ENCODE measurements at places on chromosomes 13 and 19. TPM values are rescaled to one million over a fixed set of nuclear protein-coding genes. Genes with fewer than 3 reads are reported as not detected.

DNA sequence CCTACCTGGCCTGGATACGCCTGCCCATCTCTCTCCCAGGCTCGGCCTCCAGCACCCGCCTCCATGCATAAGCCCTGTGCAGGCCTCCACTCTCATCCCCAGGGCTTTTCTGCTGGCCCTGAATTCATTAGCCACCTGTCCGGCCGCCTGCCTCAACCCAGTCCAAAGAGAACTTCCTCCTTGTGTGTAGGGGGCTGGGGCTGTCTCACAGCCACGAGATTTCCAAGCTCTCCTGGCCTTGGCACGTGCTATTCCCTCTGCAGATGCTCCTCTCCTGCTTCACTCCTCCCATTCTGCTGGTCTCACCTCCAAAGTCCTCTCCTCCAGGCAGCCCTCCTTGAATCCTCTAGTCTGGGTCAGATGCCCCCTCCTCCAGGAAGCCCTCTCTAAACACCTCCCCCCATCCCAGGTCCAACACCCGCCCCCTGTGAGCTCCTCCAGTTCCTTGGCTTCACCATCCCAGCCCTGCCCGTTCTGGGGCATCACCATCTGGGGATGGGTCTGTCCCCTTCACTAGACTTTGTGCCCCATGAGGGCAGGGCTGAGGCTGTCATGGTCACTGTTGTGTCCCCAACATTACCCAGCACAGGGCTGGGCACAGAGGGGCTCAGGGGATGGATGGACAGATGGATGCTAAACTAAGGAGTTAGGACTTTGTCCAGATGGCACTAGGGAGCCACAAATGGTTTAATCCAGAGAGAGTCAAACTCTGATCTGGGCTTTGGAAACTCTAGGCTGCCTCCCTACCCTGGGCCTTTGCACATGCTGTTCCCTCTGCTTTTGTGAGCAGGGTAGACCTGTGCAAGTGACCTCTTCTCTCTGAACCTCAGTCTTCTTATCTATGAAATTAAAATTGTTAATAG, 14.8 kb downstream of the MEIS3 start:
- no peaks in the 10 kb centered on the region for H3K4me1 ChIP-seq
- DNase-seq: no peak

KEAP1 gene
- total RNA-seq: 48.5 TPM

FSD1 gene
- total RNA-seq: not detected

GRCh38 chr19:14405758-14406644, 13.1 kb downstream of the DDX39A start:
- H3K4me3 ChIP-seq: no peak overlapping the region
- peaks cover 15% of the 10 kb centered on the region for H3K4me1 ChIP-seq
- H3K36me3 ChIP-seq: peaks cover 70% of the 10 kb centered on the region
- no peaks in the 10 kb centered on the region for H3K27me3 ChIP-seq
- H3K27ac ChIP-seq: no peak overlapping the region
- peak; percentile 76 for DNase-seq

- H3K27ac ChIP-seq: no peak overlapping the region
- no peaks in the 10 kb centered on the region for H3K4me1 ChIP-seq
- H3K36me3 ChIP-seq: peaks cover 21% of the 10 kb centered on the region
- no peak overlapping the region for H3K4me3 ChIP-seq
- no peak for DNase-seq
Measured at GRCh38 chr19:9641810-9642209, 20.8 kb upstream of the ZNF561 start.

CHERP gene
- total RNA-seq: 51.6 TPM

GRCh38 chr13:101098873-101099272, 317.4 kb downstream of the NALCN start:
- no peaks in the 10 kb centered on the region for H3K36me3 ChIP-seq
- H3K4me3 ChIP-seq: no peak overlapping the region
- no peaks in the 10 kb centered on the region for H3K27me3 ChIP-seq
- no peak overlapping the region for H3K27ac ChIP-seq
- no peak for DNase-seq

- H3K36me3 ChIP-seq: peaks cover 84% of the 10 kb centered on the region
- no peaks in the 10 kb centered on the region for H3K27me3 ChIP-seq
- H3K4me1 ChIP-seq: no peaks in the 10 kb centered on the region
Measured at GRCh38 chr19:49106648-49107135, 7.5 kb upstream of the LIN7B start.

GRCh38 chr13:80463673-80464352, 122.9 kb upstream of the SPRY2 start:
- peak overlapping the region; percentile 7 for H3K4me3 ChIP-seq
- peak; percentile 81 for DNase-seq
- peak overlapping the region; percentile 77 for H3K27ac ChIP-seq
- H3K27me3 ChIP-seq: no peaks in the 10 kb centered on the region
- peaks cover 9% of the 10 kb centered on the region for H3K4me1 ChIP-seq

- no peak overlapping the region for H3K4me3 ChIP-seq
- peak; percentile 66 for DNase-seq
- no peaks in the 10 kb centered on the region for H3K27me3 ChIP-seq
- no peaks in the 10 kb centered on the region for H3K4me1 ChIP-seq
- H3K36me3 ChIP-seq: no peaks in the 10 kb centered on the region
Measured at GRCh38 chr19:18029617-18030338, 21.8 kb downstream of the ARRDC2 start.

- DNase-seq: no peak
- no peaks in the 10 kb centered on the region for H3K27me3 ChIP-seq
- no peaks in the 10 kb centered on the region for H3K36me3 ChIP-seq
- H3K27ac ChIP-seq: no peak overlapping the region
Measured at GRCh38 chr13:92886535-92887077, 340.0 kb upstream of the GPC6 start.

DNA sequence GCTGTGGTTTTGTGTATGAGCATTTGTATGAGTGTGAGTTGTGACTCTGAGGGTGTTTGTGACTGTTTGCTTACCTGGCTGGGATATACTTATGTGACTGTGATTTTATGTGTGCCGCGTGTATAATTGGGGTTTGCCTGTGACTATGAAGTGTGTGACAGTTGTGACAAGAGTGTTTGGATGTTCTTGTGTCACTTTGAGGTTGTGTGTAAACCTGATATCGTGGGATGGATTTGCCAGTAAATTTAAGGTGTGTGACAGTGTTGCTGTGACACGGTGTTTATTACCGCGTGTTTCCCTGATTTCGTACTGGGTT, 442 bp downstream of the ZNF420 start:
- H3K4me3 ChIP-seq: peak overlapping the region; percentile 95
- no peak for DNase-seq
- H3K36me3 ChIP-seq: peaks cover 34% of the 10 kb centered on the region
- no peaks in the 10 kb centered on the region for H3K27me3 ChIP-seq
- H3K4me1 ChIP-seq: peaks cover 12% of the 10 kb centered on the region

Data from MCF 10A (cell line).